ENCODE measurements at places on chromosomes 1 and 21. TPM values are rescaled to one million over a fixed set of nuclear protein-coding genes. Genes with fewer than 3 reads are reported as not detected.

GRCh38 chr1:24897263-24898151 lies 32.6 kb downstream of the RUNX3 start:
- DNase-seq, result no peak

- DNase-seq, result peak; percentile 62
Observed at GRCh38 chr1:230073371-230074035, 6.5 kb downstream of the GALNT2 start.

Gene DLGAP3
- total RNA-seq, result under 0.01 TPM

Gene FOXO6
- total RNA-seq, result not detected

Gene OR2L13
- not detected for total RNA-seq

Gene WNT4
- 0.43 TPM for total RNA-seq

DNA sequence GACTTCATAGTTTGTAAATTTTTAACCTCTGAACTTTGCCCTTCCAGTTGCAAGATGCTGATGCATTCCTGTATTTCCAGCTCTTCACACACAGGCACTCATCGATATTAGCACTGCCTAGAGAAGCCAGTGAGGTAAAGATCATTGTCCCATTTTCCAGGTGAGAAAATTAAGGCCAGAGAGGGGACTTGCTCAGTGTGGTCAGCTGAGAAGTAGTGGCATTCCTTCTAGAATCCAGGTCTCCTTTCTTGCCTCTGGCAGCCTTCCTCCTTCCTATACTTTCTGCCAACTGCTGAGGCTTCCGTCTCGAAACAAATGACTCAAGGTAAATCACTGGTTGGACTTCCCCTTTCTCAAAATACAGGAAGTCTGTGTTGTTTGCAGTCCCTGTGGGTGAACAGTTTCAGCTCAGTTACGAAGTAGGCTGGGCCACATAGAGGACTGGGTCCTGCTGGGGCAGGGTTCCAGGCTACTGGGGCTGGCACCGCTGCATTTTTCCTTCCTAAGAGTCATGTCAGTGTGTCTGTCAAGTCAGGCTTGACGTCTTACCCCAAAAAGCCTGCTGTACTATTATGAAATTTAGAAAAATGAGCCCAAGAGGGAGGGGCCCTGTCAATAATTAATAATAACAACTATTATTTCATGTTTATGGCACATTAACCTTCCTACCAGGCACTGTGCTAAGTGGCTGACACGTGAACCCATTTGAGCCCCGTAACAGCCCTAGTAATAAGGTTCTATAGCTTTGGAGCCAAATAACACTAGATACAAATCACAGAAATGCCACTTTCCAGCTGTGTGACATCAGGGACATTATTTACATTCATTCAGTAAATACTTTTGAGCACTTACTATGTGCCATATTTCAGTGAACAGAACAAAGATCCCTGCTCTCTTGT lies 16.6 kb upstream of the RNF19B start:
- DNase-seq, result peak; percentile 62

DNA sequence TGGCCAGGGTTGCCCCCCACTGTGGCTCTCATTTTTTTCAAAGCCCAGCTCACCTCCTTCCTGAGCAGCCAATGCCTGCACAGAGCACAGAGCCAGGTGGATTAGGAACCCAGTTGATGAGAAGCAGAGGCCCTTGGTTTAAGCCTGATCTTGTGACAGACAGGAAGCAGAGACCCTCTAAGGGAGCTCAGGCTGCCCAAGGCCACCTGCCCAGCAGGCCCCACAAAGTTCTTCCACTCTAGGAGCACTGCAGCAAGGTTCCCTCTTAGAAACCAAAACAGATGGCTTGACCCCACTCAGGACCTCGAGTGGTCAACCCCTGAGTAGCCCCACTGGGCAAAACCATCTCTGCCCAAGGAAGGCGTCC lies 25.5 kb upstream of the PRSS38 start:
- no peak for DNase-seq

- DNase-seq, result no peak
Observed at GRCh38 chr1:103541431-103541830, 15.9 kb downstream of the RNPC3 start.
